ENCODE measurements at places on chromosomes 2 and 18.

- no peak for DNase-seq
These were observed 83.0 kb downstream of the NPAS2 start for GRCh38 chr2:100902817-100903405.

DNA sequence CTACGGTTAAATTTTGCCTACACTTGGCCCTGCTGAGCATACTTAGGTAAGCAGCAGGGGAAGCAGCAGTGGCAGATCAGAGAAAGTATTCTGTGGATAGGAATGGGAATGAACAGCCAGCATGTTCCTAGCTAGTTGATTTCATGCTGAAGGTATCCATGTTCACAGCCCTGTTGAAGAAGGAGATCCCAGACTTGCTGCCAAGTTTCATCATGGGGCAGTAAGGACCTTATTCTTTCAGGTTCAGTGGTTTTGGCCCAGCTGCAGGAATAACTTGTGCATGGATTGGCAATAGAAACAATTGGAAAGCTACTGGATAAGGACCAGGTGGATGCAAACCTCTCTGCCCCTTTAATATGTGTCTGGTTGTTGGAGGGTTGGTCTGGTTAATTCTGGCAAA, 98.2 kb upstream of the TMEM178A start:
- no peak for DNase-seq

DNA sequence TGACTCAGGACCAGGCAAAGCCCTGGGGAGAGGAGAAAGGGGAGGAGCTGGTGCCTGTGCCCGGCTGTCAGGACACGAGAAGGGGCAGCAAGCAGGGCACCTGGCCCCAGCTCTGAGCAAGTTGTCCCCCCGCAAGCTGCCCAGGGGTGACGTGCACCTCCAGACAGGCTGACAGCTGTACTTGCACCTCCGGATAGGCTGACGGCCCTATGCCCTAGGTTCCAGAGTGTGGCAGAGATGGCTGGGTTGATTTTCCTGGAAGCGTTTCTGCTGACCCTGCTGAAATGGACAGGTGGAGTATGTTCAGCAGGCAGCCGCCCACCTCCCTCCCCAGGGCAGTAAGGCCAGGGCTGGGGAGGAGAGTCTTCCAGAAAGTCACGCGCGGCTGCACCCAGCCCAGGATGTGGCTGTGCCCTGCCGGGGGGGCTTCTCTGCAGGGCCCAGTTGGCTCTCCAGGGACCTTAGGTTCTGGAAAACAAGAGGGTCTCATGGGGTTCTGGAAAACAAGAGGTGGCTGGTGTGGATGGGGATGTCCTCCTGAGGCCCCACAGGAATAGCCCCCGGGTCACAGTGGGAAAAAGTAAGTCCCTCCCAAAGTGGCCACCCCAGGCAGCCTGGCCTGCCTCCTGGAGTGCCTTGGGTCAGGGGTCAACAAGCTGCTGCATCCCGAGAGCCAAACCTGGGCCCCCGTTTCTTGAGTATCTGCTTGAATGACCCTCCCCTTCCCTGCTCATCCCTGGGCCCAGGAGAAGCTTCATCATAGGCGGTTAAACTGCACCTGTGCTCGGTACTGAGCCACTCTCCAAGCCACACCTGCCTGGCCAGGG, 71.4 kb upstream of the OTOS start:
- no peak for DNase-seq

DNA sequence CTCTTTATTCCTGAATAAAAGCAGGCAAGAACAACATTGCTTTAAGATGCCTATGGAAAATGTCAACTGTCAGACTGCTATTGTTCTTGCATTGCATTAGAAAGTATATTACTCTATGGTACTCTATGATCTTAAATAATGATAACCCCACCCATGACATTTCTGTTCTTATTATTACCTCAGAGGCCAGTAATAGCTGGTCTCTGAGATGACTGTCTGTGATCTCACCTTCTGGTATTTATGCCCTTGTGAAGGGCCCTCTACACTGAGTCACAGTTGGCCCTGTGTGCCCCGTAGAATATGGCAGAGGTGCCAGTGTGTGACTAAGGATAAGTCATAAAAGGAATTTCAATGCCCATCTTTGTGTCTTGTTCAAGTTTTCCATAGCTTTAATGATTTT, 61.0 kb downstream of the SPP2 start:
- DNase-seq, result no peak

DNA sequence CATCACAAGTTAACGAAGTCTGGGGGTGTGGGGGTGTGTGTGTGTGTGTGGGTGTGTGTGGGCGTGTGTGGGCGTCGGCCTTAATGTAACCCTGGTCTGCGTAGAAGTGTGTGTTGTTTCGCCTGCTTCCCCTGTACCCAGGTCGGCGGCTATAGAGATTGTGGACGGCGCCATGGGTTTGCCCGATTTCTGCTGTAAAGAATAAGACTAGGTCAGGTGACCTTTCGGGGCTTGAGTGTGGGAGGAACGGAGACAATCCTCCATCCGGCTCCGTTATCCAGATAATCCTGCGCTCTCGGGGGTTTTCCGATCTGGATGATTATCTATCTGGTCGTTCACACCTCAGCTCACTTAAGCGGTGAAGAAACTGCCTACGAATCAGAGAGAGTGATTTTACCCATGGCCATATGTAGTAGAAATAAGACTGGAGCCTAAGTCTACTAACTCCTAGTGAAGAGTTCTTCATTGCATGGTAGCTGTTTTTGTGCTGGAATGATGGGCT, 543 bp downstream of the HADHB start:
- peak; percentile 1 for DNase-seq

GRCh38 chr18:55999641-56000040, 411.6 kb upstream of the TCF4 start:
- DNase-seq, result no peak

GRCh38 chr2:74474899-74475298, 2.4 kb upstream of the MRPL53 start:
- no peak for DNase-seq

DNA sequence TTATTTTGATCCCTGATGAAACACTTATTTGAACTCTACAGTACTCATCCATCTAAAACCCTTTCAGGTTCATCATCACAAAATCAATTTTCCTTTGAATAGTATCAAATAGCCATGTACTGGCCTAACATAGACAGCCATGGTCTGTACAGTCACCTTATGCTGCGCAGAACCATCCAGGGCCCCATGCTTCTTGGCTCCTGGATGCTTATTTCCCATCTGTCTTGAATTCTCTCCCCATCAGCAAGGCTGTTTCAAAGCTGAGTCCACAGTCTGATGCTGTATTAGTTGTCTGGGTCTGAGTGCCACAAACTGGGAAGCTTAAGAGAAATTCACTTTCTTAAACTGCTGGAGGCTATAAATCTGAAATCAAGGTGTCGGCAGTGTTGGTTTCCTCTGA, 290.2 kb downstream of the OSR1 start:
- DNase-seq, result no peak

GRCh38 chr2:152755029-152755428, 36.6 kb downstream of the ARL6IP6 start:
- no peak for DNase-seq

DNA sequence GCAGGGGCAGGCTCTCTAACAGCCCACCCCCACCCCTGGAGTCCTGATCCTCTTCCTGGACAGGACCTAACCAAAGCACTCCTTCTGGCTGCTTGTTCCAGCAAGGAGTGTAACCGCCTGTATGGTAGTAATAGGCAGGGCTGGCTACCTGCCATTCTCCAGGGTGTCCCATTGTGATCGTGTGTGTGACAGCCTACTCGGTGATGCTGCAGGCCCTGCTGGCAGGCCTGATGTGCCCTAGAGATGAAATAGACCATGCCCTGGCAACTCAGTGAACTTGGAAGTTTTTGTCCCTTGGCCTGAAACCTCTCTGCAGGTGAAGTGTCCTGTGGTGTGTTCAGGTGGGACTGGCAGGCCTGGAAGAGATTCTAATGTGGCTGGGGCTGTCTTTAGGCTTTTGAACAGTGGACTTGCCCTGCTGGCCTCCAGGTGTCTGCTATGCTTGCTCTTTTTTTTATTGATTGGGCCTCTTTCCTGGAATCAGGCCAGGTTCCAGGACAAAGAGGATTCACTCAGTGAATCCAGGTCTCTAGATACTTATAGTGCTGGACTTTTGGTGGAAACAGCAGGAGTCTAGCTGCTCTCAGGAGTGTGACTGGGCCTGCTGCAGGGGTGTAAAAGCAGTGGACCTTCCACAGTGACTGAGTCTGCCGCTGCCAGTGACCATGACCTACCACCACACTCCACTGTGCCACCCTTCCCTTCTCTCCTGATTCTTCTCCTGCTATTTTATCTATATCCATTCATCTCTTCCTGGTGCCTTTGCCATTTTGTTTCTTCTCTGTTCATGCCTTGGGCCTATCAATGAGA, 132.1 kb downstream of the CTIF start:
- DNase-seq, result no peak

DNA sequence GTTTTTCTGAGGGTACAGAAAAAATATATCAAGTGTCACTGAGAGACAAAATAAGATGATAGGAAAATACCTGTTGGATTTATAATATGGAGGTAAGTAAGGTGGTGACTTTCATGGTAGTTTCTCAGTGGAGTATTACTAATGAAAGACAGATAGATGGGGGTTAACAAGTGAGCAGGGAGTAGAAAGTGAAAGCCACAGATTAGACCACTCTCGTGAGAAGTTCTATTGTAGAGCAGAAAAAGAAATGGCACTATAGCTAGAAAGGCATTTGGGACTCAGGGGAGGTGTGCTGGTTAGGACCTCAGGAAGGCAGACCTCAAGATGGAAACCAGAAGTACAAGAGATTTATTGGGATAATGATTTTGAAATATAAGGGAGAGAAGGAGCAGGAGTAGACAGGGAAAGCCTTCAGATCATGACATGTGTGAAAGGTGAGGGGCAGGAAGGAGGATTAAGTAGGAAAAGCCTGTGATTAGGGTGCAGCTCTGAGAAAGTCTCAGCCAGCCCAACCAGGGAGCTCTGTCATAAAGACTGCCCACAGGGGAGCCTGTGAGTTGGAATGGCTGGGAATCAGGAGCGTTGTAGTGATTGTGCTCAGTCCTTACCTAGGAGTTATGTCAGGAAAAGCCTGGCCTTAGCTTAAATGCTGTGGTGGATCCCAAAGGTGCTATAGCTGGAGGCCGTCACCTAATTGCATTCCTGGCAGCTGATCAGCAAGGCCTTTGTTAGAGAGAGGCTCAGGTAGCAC, 198.1 kb downstream of the IKZF2 start:
- DNase-seq, result no peak

DNA sequence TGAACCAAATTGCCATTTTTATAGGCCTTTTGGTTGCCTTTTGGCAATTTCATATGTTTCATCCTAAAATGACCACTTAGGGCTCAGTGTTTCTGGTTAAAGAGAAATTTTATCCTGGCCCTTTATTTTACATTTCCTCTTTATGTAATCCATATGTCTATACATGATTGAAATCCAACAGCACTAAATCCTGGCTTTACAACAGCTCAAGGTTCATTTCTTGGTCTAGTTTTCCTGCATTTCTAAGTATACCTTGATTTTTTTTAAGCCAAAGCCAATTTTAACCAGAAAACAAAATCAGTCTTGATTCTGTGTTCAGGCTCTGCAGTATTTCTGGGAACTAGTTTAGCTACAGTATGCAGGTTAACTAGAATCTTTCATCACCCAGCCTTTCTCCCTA, 11.7 kb downstream of the FZD5 start:
- DNase-seq, result no peak

DNA sequence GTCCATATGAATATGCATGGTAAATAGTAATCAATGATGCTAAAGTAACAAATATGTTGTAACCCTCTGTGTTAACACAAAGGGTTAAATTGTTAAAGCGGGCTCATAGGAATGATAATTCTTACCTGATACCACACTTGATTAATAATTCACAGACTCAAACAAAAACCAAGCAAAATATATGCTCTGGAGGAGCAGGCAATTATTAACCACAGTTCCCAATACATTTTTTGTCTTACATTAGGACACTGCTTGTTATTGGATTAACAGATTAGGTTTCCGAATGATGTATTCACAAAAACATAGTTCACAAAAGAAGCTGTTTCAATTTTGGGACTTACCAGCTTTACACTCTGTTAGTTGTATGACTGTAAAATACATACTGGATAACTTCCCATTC, 300.9 kb upstream of the LRRTM4 start:
- no peak for DNase-seq

GRCh38 chr2:207223051-207223450, 57.3 kb upstream of the KLF7 start:
- DNase-seq, result no peak

- no peak for DNase-seq
These were observed 7.7 kb downstream of the ITGB1BP1 start for GRCh38 chr2:9415516-9416169.

GRCh38 chr2:100178085-100178788, 35.8 kb upstream of the AFF3 start:
- DNase-seq, result no peak
